ENCODE measurements at places on chromosomes 2 and 18.

GRCh38 chr2:188527141-188527540, 235.5 kb downstream of the GULP1 start:
- DNase-seq: peak; percentile 28

DNA sequence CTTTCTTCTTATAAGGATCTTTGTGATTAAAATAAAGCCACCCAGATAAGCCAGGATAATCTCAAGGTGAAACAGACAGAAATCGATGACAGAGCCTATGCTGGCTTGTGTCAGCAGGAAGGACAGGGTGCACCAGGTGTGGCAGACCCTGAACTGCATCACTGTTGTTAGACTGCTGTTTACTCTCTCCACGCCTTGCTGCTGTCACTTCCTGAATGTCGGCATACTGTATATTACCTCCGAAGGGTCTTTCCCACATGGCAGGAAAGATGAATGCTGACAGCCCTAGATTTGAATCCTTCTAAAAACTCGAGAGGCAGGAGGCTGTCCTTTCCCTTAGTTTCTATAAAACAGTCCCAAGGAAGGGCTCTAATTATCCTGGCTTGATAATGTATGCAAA, 18.9 kb upstream of the TMEM163 start:
- DNase-seq: no peak

DNA sequence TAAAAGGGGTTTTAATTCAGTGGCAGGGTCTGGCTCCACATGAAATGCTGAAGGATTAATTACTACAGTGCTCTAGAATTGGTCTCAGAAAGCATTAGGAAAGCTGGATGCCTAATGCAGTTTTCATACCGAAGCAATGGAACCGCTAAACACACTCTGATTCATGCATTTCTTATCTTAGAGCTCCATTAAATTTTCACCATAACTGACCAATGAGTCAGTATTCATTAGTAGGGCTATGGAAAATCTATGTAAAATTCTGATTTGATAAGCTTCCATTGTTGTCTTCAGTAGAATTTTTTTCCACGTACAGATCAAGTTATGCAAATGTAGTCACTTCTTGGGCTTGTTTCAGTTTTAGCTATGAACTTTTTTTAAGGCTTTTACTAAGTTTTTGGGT, 359.9 kb downstream of the ARHGAP15 start:
- DNase-seq: peak; percentile 50

- DNase-seq: no peak
Measured at GRCh38 chr2:237012004-237012403, 73.7 kb upstream of the COPS8 start.

- DNase-seq: no peak
Measured at GRCh38 chr2:119202610-119203310, 20.9 kb upstream of the STEAP3 start.

- DNase-seq: no peak
Measured at GRCh38 chr2:34037157-34037556, 438.1 kb upstream of the FAM98A start.

- DNase-seq: peak; percentile 39
Measured at GRCh38 chr18:11733031-11733430, 44.0 kb downstream of the GNAL start.

- no peak for DNase-seq
Measured at GRCh38 chr2:226904592-226904991, 68.7 kb downstream of the RHBDD1 start.

DNA sequence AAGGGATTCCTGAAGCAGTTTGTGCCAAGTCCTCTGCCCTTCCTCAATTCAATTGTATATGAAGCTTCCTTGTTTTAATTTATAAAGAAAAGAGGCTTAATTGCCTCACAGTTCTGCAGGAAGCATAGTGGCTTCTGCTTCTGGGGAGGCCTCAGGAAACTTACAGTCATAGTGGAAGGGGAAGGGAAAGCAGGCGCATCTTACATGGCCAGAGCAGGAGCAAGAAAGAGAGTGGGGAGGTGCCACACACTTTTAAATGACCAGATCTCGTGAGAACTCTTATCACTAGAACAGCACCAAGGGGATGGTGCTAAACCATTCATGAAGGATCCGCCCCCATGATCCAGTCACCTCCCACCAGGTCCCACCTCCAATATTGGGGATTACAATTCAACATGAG, 114.2 kb downstream of the SGPP2 start:
- no peak for DNase-seq

DNA sequence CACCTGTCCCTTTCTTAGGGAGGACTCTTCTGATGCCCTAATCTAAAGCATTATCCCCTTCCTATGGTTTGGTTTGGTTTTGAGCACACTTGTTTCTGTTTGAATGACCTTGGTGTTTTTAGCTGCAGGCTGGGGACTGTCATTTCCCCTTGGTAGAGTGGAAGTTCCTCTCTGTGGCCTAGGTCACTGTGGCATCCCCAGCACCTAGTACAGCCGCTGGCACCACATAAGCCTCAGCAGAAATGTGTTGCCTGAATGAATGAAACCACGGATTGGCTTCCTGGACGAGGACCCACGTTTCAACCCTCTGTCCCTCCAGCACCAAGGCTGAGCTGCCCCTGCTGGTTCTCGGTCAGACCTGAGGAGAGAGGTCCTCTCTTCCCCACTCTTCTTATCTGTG, 159.9 kb downstream of the CTIF start:
- DNase-seq: no peak

DNA sequence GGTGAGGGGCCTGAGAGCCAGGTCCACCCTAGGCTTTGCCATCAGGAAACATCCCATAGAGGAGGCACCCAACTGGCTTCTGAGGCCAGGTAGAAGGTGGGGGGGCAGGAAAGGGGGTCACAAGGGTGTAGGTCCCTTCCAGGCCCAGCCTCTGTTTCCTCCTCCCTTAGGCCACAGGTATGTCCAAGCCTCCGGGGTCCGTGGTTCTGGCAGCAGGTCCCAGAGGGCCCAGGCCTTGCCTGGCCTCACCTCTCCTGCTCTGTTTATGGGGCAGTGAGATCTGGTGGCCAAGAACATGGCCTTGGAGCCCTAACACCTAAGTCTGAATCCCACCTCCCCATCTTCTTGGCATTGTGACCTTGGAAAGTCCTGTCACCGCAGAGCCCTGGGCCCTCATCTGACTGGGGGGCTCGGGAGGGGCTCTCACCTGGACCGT, 21.6 kb upstream of the GPR17 start:
- DNase-seq: no peak

DNA sequence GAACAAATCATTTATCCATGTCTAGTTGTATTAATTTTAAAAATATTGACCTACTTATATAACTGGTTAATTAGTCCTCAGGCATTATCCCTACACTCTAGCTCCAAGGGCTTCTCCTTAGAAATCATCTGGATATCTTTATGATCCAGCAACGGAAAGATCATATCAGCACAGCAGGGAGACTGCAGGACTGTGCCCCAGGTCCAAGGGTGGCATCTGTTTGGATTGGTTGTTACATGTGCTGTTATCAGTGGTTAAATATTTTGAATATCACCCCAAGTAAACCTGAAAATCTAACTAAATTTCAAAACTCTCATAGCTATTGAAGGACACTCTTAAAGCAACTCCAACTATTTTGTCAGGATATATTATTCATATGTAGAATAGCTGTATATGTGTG, 556.2 kb upstream of the ZEB2 start:
- DNase-seq: no peak

- DNase-seq: no peak
Measured at GRCh38 chr2:240310645-240311044, 124.8 kb upstream of the GPC1 start.

- no peak for DNase-seq
Measured at GRCh38 chr2:230158468-230158867, 61.3 kb downstream of the SP110 start.

DNA sequence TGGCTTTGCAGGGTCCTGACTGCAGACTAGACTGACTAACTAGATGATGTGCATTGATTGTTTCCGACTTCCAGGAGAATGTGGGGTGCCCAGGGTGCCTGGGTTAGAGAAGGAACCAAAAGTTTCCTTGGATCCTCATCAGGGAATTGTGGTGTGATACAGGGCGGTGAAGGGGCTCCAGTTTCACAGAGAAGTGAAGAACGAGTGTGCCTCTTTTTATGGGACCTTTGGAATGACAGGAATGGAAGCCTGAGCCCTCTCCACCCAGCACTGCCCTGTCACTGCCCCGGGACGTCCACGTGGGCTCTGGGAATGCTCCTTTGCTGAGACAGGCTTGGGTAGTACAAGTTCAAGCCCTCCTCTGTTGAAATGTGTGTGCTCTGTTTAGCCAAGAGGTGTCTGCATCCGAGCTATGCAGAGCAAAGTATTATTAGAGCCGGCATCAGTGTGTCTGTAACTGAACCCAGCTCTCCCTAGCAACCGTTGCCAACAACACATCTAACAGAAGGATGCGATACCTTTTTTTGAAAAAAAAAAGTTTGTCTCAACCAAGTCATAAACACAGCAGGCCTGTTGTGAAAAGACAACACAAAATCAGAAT, 183.6 kb downstream of the SMAD7 start:
- peak; percentile 53 for DNase-seq

DNA sequence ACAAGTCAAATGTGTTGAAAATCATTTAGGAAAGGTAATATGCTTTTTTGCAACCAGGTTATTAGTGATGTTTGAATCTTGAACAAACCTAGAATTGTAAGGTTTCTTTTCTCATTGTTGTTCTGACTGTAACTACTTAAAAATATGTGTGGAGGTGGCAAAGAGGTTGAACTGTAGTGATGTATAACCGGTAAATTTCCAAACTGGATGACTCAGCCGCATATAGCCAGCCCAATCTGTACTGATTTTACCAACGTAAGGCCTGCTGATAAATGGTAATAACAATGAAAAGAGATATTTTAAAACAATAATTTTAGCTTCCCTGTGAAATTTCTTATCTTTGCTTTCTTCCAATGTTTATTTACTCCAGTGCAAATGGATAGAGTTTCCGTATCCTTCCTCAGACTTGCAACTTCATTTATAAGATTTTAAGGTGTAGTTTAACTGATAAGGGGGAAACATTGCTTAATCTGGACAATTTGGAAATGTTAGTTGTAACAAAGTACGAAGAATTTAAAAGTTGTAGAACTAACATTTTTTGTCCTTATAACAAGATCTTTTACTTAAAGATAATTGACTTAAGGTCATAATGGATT, 1170.4 kb upstream of the ZEB2 start:
- no peak for DNase-seq

DNA sequence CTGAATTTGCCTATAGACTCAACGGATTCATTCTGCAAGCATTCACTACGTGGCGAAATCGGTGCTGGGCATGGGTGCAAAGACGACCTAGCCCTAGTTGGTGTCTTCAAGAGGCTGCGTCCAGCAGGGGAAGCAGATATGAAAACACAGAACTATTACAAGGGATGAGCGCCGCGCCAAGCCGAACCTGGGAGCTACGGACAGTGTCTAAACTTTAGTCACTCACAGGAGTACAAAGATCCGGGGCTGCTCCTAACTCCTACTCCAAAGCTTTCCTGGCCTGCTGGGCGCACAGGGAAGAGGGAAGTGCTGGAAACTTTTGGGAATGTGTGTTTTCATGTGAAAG, 732 bp upstream of the ANXA4 start:
- DNase-seq: peak; percentile 80

DNA sequence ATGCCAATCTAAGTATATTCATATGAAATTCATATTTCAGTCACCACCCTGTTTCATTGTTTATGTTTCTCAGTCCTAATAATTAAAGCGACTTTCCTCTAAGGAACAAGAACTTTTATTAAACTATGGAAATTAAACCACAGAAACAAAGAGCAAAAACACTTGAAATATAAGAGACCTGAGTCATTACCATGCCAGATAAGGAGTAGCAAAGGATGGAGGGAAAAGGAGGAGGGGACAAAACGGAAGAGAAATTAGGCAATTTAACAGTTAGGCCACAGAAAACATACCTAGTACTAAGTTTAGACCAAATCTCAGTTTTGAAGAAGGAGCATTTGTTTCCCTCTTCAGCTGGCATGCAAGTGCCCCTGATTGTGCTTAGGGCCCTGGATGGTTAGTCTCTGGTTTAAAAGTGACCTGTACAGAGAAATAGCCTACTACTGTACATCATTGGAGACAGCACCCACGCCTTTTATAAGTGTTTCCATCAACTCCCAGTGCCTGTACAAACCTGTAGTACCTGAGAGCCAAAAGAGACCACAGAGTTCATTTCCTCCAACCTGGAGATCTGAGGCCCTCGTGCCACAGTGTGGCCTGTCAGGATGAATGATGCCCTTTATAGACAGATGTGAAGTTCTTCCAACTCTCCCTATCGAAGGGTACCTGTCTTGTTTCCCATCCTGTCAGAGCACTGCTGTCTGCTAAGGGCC, 74.5 kb downstream of the SPATS2L start:
- DNase-seq: peak; percentile 77

DNA sequence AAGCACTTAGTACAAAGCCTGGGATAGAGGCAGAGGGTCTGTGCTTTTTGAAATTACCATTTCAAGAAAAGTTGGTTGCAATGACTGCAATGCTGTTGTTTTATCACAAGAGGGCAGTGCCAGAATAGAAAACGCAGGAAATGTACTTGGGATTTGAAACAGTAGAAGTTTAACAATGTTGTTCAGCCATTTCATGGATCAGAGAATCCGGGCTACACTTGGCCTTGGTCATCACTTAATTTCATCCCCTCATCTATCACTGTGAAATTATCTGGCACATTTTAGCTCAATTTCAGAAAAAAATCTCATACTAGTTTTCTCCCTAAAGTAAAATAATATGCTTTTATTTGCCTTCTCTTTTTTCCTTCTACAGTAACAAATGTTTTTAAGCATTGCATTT, 70.8 kb downstream of the RAPGEF4 start:
- peak; percentile 45 for DNase-seq

DNA sequence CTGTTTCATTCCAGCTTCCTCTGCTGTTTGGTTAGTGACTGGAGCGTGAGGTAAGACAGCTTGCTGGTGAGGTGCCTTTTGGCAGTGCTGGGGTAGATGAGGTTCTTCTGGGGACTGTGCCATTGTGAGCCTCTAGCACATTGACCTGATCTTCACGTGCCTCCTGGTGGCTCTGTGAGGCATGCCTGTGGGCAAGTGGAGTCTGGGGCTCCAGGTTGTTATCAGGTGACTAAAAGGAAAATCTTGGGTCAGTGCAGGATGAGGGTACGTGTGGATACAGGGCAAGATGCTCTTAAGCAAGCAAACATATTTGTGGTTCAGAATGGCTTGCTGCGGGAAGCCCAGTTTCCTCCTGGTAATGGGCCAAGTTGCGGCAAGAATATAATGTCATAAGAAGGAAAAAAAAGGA, 75.4 kb downstream of the FHOD3 start:
- peak; percentile 43 for DNase-seq
